Activated naive CD8-positive, alpha-beta T cell treated with anti-CD3 and anti-CD28 coated beads for 36 hours (primary cell): ENCODE measurements at places on chromosomes 5 and 9. TPM values are rescaled to one million over a fixed set of nuclear protein-coding genes. Genes with fewer than 3 reads are reported as not detected.

The MLANA gene
- not detected for total RNA-seq

The CDKN2B-AS1 gene
- total RNA-seq: not detected

The INSL6 gene
- total RNA-seq: not detected

The SHROOM1 gene
- 2.3 TPM for total RNA-seq

The KIF24 gene
- 6.5 TPM for total RNA-seq

- DNase-seq: no peak
- no peaks in the 10 kb centered on the region for H3K4me1 ChIP-seq
- no peak overlapping the region for H3K27ac ChIP-seq
- no peak overlapping the region for H3K4me3 ChIP-seq
Measured at GRCh38 chr9:16720386-16720785, 150.1 kb downstream of the BNC2 start.

DNA sequence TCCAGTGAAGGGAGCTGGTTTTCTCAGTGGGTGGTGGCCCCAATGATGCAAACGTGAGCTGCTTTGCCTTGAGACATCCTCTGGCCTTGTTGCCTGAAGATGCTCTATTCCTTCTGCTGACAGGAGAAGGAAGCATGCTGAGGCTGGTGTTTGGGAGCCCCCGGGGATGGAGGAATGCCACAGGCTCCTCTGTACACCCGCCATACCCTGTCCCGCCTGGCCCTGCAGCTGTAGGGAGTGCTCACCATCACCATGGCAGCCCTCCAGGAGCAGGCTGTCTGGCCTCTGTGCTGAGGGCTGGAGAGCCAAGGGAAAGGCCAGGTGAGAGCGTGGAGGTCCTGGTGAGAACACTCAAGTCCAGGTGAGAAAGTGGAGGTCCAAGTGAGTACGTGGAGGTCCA is 134.4 kb downstream of the MRPL36 start:
- H3K4me3 ChIP-seq: no peak overlapping the region
- DNase-seq: no peak
- no peaks in the 10 kb centered on the region for H3K36me3 ChIP-seq
- no peak overlapping the region for H3K27ac ChIP-seq
- H3K4me1 ChIP-seq: peaks cover 9% of the 10 kb centered on the region

DNA sequence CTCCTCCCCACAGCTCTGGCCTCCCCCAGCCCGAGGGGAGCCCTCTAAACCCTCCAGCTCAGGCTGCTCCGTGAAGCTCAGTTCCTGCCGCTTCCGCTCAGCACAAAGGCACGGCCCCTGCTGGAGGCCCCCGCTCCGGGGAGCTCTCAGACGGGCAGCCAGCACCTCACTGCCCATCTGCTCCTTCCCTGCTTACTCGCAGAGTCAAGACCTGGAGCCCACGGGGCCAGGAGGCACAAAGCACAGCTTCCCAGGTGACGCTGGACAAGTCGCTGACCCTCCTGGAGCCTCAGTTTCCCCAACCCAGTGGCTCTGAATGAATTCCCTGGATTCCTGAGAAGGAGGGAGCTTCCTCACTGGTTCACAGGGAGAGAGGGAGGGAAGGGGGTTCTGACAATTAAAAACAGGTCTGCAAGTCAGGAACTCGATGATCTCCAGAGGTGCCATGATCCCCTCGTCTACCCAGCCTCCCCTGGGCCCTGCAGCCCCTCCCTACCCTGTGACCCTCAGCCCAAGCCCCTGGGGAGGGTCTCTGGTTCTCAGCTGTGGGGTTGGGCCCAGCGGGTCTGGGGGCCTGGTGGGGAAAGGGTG is 36.2 kb downstream of the VAV2 start:
- H3K27ac ChIP-seq: peak overlapping the region; percentile 70
- peaks cover 3% of the 10 kb centered on the region for H3K27me3 ChIP-seq
- H3K4me3 ChIP-seq: no peak overlapping the region
- DNase-seq: peak; percentile 38

GRCh38 chr5:109496112-109496511 is 86.3 kb upstream of the PJA2 start:
- H3K36me3 ChIP-seq: no peaks in the 10 kb centered on the region
- H3K27ac ChIP-seq: no peak overlapping the region
- no peaks in the 10 kb centered on the region for H3K4me1 ChIP-seq

DNA sequence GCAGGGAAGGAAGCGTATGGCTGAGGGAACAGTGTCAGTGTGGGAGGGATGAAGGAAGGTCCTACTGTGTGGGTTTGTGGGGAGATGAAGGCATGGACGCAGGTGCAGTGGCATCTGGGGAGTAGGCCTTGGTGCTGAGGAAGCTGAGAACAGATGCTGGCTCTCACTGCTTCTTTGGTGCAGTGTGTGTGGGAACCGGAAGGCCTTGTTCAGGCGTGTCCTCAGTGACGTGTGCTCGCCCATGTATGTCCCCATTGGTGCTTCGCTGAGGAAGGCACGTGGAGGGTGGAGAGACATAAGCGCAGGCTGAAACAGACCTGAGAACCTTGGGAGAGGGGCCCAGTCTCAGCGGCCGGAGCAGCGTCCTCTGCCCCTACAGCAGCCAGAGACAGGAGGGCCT is 18.7 kb downstream of the ADAMTS13 start:
- H3K4me3 ChIP-seq: no peak overlapping the region
- H3K27me3 ChIP-seq: no peaks in the 10 kb centered on the region
- DNase-seq: no peak
- peaks cover 4% of the 10 kb centered on the region for H3K4me1 ChIP-seq
- H3K36me3 ChIP-seq: no peaks in the 10 kb centered on the region
- no peak overlapping the region for H3K27ac ChIP-seq

- H3K4me1 ChIP-seq: peaks cover 8% of the 10 kb centered on the region
- H3K27me3 ChIP-seq: no peaks in the 10 kb centered on the region
- H3K36me3 ChIP-seq: no peaks in the 10 kb centered on the region
- peak; percentile 50 for DNase-seq
Measured at GRCh38 chr9:134344068-134344799, 18.0 kb downstream of the RXRA start.

DNA sequence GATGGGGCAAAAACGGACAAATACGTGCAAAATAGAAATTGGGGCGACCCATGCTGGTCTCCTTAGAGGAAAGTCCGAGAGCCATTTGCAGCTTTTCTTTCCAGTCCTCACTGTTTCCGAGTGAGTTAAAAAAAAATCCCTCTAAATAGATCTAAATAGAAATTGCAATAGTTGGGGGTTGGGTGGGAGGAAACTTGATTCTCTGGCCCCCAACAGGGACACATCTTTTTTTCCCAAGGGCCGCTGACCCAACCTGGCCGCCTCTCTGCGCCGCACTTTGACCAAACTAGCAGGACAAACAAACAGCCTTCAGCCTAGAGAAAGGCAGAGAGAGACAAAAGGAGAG is 2.8 kb upstream of the NKX2-5 start:
- peaks cover 35% of the 10 kb centered on the region for H3K4me1 ChIP-seq
- H3K27me3 ChIP-seq: peaks cover 100% of the 10 kb centered on the region
- H3K27ac ChIP-seq: no peak overlapping the region
- no peak for DNase-seq
- H3K36me3 ChIP-seq: no peaks in the 10 kb centered on the region

DNA sequence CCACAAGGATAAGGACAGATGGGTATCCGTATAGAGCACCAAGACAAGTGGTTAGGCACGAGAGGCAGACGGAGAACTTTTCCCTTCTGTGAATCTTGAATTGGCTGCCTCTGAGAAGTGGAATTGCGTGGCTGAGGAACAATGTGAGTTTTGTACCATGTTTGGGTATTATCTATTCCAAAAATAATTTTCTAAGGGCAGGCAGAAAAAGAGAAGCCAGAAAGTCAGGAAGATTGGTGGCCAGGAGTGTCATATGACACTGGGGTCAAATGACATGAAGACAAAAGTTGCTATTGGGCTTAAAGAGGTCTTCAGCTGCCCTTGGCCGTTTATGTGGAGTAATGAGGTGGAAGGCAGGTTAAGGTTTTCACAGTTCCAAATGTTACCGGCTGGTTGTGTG is 14.5 kb downstream of the HABP4 start:
- H3K4me1 ChIP-seq: no peaks in the 10 kb centered on the region
- H3K27me3 ChIP-seq: no peaks in the 10 kb centered on the region
- H3K27ac ChIP-seq: no peak overlapping the region
- no peak for DNase-seq
- H3K36me3 ChIP-seq: peaks cover 3% of the 10 kb centered on the region

DNA sequence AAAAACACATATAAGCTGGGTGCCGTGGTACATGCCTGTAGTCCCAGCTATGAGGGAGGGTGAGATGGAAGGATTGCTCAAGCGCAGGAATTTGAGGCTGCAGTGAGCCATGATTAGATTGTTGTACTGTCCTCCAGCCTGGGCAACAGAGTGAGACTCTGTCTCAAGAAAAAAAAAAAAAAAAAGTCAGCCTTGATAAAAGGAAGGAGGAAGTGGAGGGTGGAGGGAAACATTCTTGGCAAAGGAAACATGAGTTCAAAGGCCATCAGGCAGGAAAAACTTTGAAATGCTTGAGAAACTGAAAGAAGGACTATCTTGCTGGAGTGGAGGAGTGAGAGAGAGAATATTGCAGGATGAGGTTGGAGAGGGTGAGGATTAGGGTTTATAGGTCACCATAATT is 18.3 kb upstream of the ANKHD1 start:
- H3K4me1 ChIP-seq: peaks cover 7% of the 10 kb centered on the region
- H3K27me3 ChIP-seq: no peaks in the 10 kb centered on the region
- no peak overlapping the region for H3K4me3 ChIP-seq
- H3K27ac ChIP-seq: no peak overlapping the region
- H3K36me3 ChIP-seq: no peaks in the 10 kb centered on the region

DNA sequence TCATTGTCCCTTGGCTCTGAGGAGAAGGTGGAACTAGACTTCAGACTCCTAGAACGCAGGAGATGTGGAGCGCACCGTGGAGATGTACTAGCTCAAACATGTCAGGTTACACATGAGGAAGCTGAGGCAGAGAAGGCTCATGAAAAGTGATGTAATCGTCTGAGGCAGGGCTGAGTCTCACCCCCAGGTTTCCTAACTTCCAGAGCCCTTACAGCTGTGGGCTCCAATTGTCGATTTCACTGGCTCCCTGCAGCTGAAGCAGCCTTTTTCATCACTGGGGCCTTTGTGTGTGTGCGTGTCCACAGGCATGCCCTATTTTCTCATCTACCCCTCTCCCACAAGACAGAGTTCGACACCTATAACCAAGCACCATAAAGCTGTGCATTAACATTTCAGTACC is 370.6 kb downstream of the NTRK2 start:
- no peak overlapping the region for H3K27ac ChIP-seq
- no peaks in the 10 kb centered on the region for H3K4me1 ChIP-seq
- DNase-seq: no peak
- H3K4me3 ChIP-seq: no peak overlapping the region
- H3K36me3 ChIP-seq: no peaks in the 10 kb centered on the region

GRCh38 chr9:77898864-77899263 is 132.7 kb downstream of the GNAQ start:
- H3K4me1 ChIP-seq: peaks cover 20% of the 10 kb centered on the region
- no peak for DNase-seq
- H3K27me3 ChIP-seq: no peaks in the 10 kb centered on the region

GRCh38 chr9:117392992-117393391 is 21.9 kb downstream of the ASTN2 start:
- H3K4me1 ChIP-seq: no peaks in the 10 kb centered on the region
- no peak overlapping the region for H3K4me3 ChIP-seq
- no peaks in the 10 kb centered on the region for H3K36me3 ChIP-seq
- no peak for DNase-seq

GRCh38 chr5:172315587-172316493 is 32.3 kb upstream of the UBTD2 start:
- H3K4me1 ChIP-seq: peaks cover 1% of the 10 kb centered on the region
- H3K27ac ChIP-seq: no peak overlapping the region
- H3K27me3 ChIP-seq: peaks cover 3% of the 10 kb centered on the region
- DNase-seq: no peak
- H3K36me3 ChIP-seq: no peaks in the 10 kb centered on the region

DNA sequence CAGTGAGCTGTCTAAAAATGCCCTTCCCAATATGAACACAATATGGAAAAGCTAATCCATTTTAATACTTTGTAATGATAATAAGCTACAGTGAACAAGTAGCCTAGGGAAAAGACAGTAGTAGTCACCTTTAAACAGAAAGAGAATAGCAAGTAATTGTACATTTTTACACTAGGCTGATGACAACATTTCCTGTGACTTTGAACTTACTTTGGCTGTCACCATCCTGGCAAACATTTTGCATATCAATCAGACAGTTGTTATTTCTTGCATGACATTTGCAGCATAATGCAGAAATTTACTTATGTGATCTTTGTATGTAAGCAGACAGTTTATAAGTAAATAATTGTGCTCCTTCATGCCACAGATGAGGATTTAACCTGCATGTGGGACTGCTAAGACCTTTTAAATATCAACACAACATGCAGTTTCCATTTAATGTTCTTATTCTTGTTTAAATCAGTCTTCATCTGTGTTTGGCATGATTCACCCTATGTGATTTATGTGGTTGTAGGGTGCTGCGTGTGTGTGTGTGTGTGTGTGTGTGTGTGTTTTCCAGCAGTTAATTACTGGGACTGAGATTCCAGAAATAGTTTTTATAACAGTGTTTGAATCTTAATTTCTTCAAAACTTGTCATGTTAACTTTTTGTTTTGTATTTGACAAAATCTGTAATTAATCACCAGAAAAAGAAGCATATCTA is 997.1 kb upstream of the ARRDC3 start:
- H3K4me3 ChIP-seq: no peak overlapping the region
- H3K27ac ChIP-seq: no peak overlapping the region
- no peaks in the 10 kb centered on the region for H3K36me3 ChIP-seq
- no peak for DNase-seq
- no peaks in the 10 kb centered on the region for H3K27me3 ChIP-seq

- no peak overlapping the region for H3K4me3 ChIP-seq
- DNase-seq: no peak
- H3K36me3 ChIP-seq: no peaks in the 10 kb centered on the region
- H3K27ac ChIP-seq: no peak overlapping the region
- peaks cover 10% of the 10 kb centered on the region for H3K27me3 ChIP-seq
Measured at GRCh38 chr5:33312571-33313549, 127.9 kb upstream of the TARS1 start.

DNA sequence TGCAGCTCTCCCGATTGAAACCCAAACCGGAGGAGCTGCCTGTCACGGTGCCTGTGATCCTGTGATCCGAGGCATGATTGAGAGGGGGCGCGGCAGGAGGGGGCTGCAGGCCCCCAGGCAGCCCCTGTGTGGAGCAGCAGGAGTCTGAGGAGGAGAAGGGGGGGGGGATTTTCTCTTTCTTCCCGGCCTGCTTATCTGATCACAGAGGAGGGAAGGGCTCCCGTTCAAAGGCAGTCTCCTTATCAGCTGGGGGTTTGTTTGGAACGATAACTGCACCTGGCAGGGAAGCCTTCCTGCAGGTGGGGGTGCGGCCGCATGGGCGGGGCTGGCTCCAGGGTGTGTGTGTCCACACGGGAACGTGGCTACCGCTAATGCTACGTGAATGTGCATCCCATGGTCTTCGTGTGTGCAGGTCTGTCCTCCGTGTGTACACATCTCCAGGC is 38.4 kb downstream of the LMX1B start:
- H3K4me1 ChIP-seq: no peaks in the 10 kb centered on the region
- no peak for DNase-seq
- no peaks in the 10 kb centered on the region for H3K36me3 ChIP-seq
- H3K27ac ChIP-seq: no peak overlapping the region
- no peak overlapping the region for H3K4me3 ChIP-seq

DNA sequence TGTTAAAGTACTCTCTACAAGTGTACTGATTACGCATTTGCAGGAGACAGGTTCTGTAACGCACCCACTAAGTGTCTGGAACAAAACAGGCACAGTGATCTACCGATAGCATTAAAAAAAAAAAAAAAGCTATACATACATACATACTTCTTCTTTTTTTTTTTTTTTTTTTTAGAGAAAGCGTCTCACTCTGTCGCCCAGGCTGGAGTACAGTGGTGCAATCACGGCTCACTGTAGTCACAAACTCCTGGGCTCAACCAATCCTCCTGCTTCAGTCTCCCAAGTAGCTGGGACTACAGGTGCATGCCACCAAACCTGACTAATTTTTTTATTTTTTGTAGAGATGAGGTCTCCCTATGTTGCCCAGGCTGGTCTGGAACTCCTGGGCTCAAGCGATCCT is 7.6 kb downstream of the KIF24 start:
- no peaks in the 10 kb centered on the region for H3K4me1 ChIP-seq
- H3K27me3 ChIP-seq: no peaks in the 10 kb centered on the region
- no peak for DNase-seq
- no peak overlapping the region for H3K27ac ChIP-seq
- no peak overlapping the region for H3K4me3 ChIP-seq
- no peaks in the 10 kb centered on the region for H3K36me3 ChIP-seq
